ENCODE measurements at places on chromosomes 7 and 10.
A peak's percentile ranks its signal among the peaks of the same experiment; 100 is the strongest.

DNA sequence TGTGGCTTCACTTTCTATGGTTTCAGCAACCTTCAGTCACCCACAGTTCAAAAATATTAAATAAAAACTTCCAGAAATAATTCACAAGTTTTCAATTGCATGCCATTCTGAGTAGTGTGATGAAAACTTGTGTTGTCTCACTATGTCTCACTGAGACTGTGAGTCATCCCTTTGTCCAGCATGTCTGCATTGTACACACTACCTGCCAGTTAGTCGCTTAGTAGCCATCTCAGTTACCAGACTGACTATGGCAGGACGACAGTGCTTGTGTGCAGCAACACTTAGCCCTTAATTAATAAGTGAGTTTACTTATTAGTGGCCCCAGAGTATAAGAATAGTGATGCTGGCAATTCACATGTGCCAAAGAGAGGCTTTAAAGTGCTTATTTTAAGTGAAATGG, 22.5 kb downstream of the CCDC186 start:
- peak; percentile 93 for DNase-seq

GRCh38 chr10:63832686-63833085, 311.5 kb downstream of the REEP3 start:
- DNase-seq: no peak

DNA sequence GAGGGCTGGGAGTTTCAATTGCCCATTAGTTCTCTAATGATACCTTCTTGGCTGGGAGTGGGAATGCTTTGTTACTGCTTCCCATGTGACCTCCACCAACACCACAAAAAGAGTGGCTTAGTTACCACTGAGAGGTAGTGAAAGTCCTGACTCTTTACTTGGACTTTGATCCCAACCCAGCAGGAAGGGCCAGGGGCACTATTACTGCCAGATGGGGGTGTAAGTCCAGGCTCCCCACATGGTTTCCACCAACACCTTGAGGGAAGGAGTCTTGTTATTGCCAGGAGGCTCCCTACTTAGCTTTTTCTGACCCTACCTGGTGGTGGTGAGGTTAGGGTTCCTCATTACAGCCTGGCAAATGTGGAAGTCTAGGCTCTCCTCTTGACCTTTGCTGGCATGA, 11.4 kb downstream of the GGCT start:
- no peak for DNase-seq

GRCh38 chr7:152014722-152015121, 10.8 kb upstream of the GALNT11 start:
- DNase-seq: no peak

GRCh38 chr10:119807960-119808697, 64.5 kb downstream of the MCMBP start:
- peak; percentile 92 for DNase-seq

DNA sequence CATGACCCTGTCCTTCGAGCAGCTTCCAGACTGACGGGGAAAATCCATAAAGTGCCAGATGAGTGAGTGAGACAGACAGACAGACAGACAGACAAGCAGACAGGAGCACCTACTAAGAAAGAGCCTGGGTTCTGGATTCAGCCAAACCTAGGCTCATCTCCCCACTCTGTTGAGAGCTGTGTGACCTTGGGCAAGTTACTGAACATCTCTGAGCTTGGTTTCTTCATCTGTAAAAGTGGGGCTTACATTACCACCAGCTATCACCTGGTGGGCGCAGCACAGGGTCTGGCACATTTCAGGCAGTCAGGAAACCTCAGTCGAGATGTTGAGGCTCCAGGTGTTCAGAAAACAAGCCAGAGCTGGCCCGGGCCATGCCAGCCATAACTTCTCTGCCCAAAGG, 37.6 kb downstream of the C10orf105 start:
- no peak for DNase-seq

- no peak for DNase-seq
Observed at GRCh38 chr10:69574571-69574978, 1.4 kb upstream of the NEUROG3 start.

DNA sequence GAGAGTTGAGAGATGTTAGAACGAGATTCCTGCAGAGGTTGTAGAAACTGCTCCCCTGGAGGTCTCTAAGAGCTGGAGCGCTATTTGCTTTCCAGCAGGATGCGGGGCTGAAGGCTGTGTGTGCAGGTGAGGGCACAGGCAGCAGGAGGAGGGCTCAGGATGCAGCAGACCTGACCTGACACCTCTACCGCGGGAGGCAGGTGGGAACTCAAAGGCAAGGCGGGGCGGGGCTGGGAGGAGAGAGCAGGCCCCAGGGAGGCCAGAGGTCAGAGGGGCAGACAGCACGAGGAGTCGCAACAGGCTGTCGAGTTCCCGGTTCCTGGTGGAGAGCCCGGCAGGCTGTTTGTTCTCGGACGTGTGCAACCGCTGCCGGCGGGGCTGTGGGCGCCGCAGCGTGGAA, 7.9 kb upstream of the CRTAC1 start:
- no peak for DNase-seq

GRCh38 chr10:117938104-117938503, 108.6 kb downstream of the RAB11FIP2 start:
- no peak for DNase-seq

- DNase-seq: no peak
Observed at GRCh38 chr10:95450188-95450587, 111.0 kb downstream of the SORBS1 start.

GRCh38 chr10:42646687-42647640, 8.6 kb upstream of the ZNF33B start:
- DNase-seq: no peak

GRCh38 chr7:45524445-45524844, 49.7 kb upstream of the ADCY1 start:
- DNase-seq: no peak

DNA sequence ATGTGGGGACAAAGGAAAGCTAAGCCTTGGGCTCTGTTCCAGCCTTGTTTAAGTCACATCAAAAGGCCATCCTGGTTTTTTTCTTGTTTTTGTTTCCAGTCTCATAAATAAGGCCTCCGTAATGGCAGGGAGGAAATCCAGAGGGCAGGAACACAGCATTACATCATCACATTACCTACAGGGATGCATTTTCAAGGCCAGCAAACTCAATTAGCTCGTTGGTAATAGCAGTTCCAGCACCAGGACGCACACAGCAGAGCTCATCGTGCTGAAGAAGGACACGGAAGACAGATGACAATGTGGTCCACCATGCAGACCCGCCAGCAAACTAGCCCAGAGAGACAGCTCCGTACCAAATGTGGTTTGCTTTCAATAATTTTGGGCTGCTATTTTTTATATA, 1209.2 kb downstream of the TYW1 start:
- no peak for DNase-seq

GRCh38 chr10:90969947-90970673, 49.2 kb upstream of the ANKRD1 start:
- DNase-seq: peak; percentile 85

- no peak for DNase-seq
Observed at GRCh38 chr10:42988517-42989395, 88.1 kb upstream of the RET start.

GRCh38 chr10:115082506-115082905, 10.7 kb upstream of the ATRNL1 start:
- peak; percentile 73 for DNase-seq

GRCh38 chr10:92897916-92898315, 49.6 kb downstream of the EXOC6 start:
- DNase-seq: peak; percentile 10

DNA sequence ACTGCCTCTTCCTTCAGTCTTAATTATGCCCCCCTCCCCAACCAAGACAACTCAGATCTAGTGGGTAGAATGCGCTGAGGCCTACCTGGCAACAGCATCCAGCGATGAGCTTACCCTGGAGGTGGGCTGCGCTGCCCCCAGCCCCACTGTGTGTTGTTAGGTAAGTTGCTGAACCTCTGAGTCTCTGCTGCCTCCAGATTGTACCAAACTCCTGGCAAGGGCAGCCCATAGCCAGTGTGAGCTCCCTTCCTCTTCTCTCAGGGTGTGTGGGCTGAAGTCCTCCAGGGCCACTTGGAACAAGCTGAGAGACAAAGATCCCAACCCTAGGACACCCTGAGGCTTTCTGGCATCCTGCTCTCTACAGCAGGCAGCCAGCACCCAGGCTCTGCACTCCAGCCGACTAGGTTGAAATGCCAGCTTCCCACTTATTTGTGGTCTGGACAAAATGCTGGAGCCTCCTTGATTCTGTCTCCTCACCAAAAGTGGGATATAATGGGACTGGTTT, 135.3 kb downstream of the ARHGAP22 start:
- DNase-seq: no peak

DNA sequence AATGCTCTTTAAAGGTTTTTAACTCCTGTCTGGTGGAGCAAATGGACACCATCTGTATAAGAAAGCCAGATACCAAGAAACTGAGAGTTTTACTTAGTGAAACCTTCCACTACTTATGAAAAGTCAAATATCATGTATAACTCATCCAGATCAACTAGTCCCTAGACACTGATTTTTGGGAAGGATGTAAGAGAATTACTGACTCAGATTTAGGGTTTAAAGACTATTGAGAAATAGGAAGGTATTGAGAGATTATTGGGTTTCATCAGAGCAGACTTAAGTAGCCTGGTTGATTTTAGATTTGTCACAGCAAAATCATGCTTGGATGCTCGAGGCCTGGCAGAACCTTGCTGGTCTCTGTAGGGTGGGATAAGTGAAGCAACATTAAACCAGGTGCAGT, 3.1 kb downstream of the CSTF2T start:
- DNase-seq: no peak

GRCh38 chr10:110444004-110444337, 53.7 kb upstream of the DUSP5 start:
- DNase-seq: no peak

DNA sequence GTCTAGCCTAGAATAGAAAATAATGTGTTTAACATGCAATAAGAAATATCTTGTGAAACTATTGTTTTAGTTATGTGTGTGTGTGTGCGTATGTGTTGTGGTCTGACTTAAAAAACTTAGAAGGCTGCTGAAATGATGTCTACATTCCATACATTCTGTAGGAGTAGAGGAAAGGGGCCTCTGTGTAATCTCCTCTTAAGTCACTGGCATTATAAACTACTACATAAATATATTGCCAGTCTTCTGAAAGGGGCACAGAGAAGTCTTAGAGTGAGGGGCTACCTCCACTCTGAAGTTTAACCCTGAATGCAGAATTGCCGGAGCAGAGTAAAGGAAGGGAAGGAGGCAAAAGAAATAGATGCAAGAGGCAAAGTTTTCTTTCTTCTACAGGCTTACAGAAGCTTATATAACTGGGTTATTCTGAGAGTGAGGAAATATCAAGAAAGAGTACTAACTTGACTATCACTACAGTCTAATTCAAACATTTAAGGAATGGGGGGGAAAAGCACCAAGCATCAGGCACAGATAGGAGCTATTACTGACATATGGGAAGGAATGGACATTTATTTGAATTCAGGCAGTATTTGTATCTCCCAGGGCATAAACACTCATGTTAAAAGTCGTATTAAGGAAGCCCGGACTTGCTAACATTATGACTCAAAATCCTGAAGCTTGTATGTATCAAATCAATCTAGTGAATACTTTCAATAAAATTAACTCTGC, 75.7 kb downstream of the DNAJC1 start:
- peak; percentile 90 for DNase-seq

- DNase-seq: peak; percentile 51
Observed at GRCh38 chr10:43292755-43293676, 26.2 kb upstream of the RASGEF1A start.

DNA sequence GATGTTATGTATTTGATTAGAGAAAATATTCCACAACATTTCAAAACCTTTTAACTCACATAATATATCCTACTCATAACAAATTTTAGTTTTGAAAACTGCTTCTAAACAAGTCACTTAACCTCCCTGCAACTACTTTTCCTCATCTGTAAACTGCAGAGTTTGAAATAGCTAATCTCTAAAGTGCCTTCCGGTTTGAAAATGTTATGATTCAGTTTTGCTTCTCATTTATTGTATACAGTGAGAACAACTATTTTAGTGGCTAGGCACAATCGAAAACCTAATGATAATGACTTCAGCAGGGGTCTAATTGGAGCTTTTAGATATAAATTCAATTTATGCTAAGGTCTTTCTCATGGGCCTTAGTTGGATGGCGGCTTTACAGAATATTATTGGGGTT, 30.7 kb upstream of the TEX47 start:
- no peak for DNase-seq

DNA sequence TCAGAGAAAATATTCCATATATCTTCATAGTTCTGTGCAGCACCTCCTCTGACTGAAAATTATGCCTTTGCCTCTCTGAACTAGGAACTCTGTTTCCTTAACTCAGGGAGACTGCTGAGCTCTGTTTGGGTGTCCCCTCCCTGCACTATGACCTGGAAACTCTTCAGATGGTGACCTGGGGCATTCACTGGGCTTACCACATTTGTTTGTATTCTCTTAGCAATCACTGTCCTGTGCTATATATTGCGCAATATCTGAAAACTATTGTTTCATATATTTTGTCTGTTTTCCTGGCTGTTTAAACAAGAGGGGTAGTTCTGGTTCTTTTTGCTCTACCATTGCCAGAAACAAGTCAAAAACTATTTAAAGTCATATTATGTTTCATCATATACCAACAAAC, 181.8 kb upstream of the KIAA1217 start:
- DNase-seq: peak; percentile 1

DNA sequence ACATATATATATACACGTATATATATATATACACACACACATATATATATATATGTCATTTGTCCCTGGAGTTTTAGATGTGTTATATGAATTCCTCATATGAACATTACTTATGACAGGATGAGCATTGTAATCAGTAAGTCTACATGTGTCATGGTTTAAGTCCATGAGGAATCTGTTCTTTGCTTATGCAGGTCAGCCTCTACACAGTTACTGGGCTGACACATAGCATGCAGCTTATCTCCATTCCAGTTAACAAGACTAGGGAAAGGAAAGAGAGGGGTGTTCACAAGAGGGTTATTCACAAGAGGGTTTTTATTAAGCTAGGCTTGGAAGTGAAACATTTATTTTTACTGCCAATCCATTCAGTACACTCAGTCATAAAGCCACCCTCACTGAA, 226.7 kb downstream of the SNX13 start:
- DNase-seq: no peak

- DNase-seq: no peak
Observed at GRCh38 chr7:4102231-4102841, 579.8 kb upstream of the FOXK1 start.
